RWPE2 (cell line): ENCODE measurements at places on chromosomes 7 and 10.

DNA sequence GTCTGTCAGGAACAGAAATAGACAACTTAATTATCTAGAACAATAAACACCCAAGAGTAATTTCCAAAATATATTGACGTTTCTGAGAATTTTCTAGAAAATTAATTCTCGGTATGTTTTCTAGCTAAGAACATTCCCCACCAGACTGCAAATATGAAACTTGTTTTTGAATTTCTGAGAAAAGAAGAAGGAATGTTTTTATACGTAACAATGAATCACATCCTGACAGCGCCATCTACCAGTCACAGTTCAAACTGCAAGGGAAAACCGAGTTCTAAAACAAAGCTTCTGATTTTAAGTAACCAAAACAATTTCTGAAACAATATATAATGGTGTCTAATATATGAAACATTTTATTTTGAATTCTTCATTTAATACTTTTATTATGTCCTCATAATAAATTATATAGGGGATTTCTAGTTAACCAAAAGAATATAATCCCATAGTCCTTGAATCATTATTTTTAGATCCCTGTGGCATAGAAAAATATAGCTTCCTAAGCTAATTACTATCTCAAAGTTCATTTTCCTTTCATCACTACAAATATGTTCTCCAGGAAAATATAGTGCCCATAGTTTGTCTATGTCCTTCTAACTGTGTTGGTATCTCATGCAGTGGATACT lies 34.5 kb upstream of the MEOX2 start:
- DNase-seq: no peak
- no peaks in the 10 kb centered on the region for H3K36me3 ChIP-seq
- peaks cover 15% of the 10 kb centered on the region for H3K27me3 ChIP-seq

DNA sequence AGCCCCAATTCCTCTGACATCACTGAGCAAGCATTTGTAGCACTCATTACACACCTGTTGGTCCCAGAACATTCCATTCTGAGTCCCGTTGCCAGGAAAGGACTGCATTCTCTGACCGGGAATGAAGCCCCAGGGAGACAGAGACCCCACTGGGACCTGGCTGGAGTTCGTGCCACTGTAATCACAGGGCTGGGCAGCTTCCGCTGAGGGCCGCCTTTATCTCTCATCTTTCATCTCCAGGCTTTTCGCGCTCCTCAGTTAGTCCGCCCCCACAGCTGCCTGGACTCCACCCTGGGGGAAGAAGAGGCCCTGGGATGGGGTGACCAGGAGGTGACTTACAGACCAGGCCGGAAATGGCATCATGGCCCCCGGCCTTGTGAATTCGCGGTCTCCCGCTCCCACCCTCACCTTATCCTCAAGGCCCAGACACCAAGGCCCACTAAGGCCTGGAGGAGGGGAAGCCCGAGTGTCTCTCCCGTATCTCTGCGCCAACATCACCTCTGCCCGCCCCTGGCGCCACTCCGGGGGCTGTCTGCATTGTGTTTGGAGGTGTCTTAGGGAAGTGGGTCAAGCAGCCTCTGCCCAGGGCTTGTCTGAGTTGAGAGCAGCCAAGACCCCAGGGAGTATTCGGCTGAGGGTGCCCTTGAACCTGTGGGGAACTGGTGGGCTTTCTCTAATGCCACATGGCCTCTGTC lies 75.4 kb downstream of the PROSER2 start:
- H3K4me3 ChIP-seq: no peak overlapping the region
- H3K27me3 ChIP-seq: no peaks in the 10 kb centered on the region
- peak; percentile 85 for DNase-seq
- H3K36me3 ChIP-seq: no peaks in the 10 kb centered on the region
- H3K4me1 ChIP-seq: peaks cover 18% of the 10 kb centered on the region

DNA sequence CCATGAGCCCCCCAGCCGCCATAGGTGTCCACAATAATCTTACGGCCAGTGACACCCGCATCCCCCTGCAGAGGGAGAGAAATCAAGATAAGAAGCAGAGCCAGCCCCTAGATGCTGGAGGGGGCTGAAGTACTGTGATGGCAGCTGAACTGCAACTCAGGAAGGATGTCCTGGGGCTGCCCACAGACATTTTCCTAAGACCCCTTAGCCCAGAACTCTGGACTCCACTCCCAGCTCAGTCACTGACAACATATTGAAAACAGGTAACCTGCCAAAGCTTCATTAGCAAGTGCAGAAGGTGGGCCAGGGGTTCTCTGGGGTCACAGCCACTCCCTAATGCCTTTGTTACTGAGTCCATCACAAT lies 14.3 kb downstream of the MAT1A start:
- no peaks in the 10 kb centered on the region for H3K4me1 ChIP-seq
- no peaks in the 10 kb centered on the region for H3K27me3 ChIP-seq
- H3K36me3 ChIP-seq: no peaks in the 10 kb centered on the region

DNA sequence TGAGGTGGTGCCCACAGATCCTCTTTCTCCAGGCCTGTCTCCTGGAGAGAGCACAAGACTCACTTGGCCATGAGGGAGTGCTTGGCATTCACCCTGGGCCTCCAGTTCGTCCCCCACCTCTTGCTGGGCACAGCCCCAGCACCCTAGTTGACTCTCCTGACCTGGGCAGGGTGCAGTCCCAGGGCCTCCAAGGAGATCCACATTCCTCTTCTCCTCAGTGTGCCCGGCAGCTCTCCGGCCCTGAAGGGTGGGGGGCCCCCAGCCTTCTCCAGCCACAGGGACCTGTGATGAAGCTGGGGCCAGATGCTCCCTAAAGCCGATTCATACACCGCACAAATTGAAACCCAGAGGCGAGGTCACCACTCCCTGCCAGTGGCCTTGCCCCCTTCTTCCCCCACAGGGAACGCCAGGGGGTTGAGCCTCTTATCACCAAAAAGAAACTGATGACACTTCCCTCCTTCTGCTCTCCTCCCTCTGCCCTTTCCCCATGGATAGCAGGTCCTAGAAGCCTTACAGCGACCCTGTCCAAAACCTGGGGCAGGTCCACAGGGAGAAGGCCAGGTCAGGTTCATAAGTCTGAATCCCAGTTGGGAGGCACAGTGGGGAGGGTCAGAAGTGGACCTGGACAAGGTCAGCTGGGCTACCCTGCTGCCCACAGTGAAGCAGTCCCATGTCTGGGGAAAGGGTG lies 3.1 kb downstream of the EN2 start:
- no peaks in the 10 kb centered on the region for H3K36me3 ChIP-seq
- DNase-seq: peak; percentile 23
- H3K27ac ChIP-seq: no peak overlapping the region
- no peak overlapping the region for H3K4me3 ChIP-seq
- peaks cover 95% of the 10 kb centered on the region for H3K27me3 ChIP-seq

DNA sequence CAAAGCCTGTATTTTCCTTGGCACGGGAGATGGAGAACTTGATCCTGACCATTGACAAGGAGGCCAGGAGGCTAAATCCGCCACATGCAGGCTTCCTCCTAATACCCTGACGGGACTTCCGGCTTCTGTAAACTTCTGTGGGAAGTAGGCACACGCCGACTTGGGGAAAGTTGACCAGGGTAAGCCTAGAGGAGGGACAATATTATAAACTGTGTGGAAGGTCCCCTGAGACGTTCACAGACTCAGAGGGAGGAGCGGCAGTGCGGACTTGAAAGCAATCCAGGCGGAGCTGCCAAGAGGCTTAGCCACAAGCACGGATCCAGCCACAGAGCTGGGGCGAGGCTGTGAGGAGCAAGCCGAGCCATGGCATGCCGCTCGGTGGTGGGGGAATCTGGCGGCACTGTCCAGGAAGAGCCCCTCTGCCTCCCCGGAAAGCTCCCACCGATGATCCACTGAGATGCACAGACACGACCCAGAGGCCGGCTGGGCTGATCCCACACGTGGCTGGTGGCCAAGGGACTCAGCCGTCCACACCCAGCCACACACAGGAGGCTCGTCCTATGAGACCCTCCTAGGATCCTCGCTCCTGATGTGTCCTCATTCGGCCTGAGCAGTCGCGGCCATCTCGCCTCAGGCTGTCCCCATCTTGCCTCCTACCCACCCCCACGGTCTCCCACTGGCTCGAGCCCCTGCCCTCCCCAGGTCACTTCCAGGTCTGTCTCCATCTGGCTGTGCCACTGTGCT lies 40.0 kb upstream of the INSIG1 start:
- H3K4me1 ChIP-seq: peaks cover 7% of the 10 kb centered on the region
- H3K36me3 ChIP-seq: no peaks in the 10 kb centered on the region
- no peaks in the 10 kb centered on the region for H3K27me3 ChIP-seq

- DNase-seq: no peak
- H3K36me3 ChIP-seq: peaks cover 46% of the 10 kb centered on the region
- H3K27ac ChIP-seq: no peak overlapping the region
Measured at GRCh38 chr10:24494777-24495176, 228.9 kb downstream of the ARHGAP21 start.

DNA sequence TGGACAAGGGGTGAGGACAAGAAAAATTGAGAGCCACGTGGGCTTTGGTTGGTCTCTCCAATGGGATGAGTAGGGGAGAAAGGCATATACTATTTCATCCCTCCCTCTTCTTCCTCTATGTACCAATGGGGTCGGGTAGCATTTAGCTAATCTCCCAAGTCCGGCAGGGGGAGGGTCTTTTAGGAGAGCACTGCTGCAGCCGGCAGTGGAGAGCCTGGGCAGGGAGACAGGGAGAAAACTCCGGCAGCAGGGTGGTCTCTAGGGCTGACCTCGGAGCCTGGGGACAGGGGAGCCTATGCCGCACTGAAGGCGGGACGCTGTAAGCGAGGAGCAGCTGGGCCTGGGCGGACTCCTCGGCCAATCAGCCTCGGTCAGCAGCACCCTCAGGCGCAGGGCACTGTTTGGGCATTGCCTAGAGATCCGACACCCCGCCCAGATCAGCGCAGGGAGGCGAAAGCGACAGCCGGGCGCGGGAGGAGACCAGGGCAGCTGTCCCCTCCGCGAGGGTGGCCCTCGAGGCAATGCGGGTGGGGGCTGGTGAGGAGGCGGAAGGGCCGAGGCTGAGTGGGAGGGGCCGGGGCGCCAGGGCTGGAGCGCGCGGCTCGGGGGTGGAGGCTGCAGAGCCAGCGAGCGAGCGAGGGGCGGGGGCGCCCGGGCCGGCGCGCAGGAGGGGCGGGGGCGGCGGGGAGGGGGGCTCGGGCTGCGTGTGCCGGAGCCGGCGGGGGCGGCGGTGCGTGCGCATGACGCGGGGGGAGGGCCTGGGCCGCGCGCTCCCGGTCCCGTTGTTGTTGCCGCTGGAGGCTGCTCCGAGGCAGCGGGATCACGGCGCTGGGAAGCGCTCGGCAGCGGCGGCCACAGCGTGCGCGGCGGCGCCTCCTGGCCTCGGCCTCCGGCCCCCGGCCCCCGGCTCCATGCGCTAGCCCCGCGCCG lies at the start of gene AGAP3:
AGAP3 (plus strand) TSS at position 785 of the 930 bp plus-strand sequence. CDS start 267 bp downstream, outside the sequence.
- H3K4me3 ChIP-seq: peak within 1 kb of the TSS; percentile 82
- no peaks in the 10 kb centered on the region for H3K27me3 ChIP-seq
- peak; percentile 78 for DNase-seq
- H3K36me3 ChIP-seq: peaks cover 7% of the 10 kb centered on the region
- H3K4me1 ChIP-seq: peaks cover 8% of the 10 kb centered on the region

GRCh38 chr10:5782174-5782573 lies 31.1 kb downstream of the GDI2 start:
- no peak overlapping the region for H3K27ac ChIP-seq
- no peaks in the 10 kb centered on the region for H3K4me1 ChIP-seq
- no peaks in the 10 kb centered on the region for H3K27me3 ChIP-seq
- H3K4me3 ChIP-seq: no peak overlapping the region

DNA sequence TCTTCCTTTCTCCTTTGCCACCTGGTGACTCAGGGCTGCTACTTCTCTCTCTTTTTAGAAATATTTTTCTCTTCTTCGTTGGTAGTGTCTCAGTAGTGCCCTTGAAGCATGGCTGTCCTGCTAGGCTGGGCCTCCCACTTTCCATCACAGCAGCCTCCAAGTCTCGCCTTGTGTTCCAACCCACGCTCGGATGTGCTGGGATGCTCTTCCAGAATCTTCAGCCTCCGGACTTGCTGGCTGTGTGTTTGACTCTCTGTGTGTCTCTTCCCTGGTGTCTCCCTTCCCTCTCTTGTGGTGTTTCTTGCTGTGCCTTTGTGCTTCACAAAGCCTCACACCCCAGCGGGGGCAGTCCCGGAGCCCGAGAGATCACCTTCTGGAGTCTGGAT lies 100.5 kb downstream of the INPP5A start:
- H3K36me3 ChIP-seq: no peaks in the 10 kb centered on the region
- DNase-seq: peak; percentile 11
- no peaks in the 10 kb centered on the region for H3K4me1 ChIP-seq
- no peak overlapping the region for H3K27ac ChIP-seq

GRCh38 chr10:130254243-130254642 lies 118.1 kb downstream of the GLRX3 start:
- no peak overlapping the region for H3K4me3 ChIP-seq
- no peak overlapping the region for H3K27ac ChIP-seq
- no peaks in the 10 kb centered on the region for H3K4me1 ChIP-seq

DNA sequence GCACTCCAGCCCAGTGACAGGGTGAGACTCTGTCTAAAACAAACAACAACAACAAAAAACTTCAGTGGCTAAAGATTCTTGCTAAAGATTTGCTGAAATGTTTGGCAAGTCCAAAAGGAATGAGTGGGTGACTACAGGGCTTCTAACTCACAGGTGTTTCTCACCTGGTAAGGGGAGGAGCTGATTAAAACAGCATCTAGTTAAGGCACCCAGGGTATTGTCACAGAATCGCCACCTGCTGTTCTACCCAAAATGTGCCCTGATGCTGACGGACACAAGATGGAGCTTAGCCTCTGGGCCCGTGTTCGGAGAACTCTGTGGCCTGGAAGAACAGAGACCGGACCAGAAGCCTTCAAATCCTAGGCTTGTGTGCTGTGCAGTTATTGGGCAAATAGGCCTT lies 336.0 kb upstream of the GALNT17 start:
- H3K4me1 ChIP-seq: no peaks in the 10 kb centered on the region
- no peak overlapping the region for H3K27ac ChIP-seq
- no peak for DNase-seq
- H3K36me3 ChIP-seq: no peaks in the 10 kb centered on the region
- H3K4me3 ChIP-seq: no peak overlapping the region

GRCh38 chr10:122164023-122164601 lies 107.0 kb upstream of the BTBD16 start:
- peaks cover 11% of the 10 kb centered on the region for H3K36me3 ChIP-seq
- H3K27me3 ChIP-seq: no peaks in the 10 kb centered on the region
- no peak overlapping the region for H3K4me3 ChIP-seq

DNA sequence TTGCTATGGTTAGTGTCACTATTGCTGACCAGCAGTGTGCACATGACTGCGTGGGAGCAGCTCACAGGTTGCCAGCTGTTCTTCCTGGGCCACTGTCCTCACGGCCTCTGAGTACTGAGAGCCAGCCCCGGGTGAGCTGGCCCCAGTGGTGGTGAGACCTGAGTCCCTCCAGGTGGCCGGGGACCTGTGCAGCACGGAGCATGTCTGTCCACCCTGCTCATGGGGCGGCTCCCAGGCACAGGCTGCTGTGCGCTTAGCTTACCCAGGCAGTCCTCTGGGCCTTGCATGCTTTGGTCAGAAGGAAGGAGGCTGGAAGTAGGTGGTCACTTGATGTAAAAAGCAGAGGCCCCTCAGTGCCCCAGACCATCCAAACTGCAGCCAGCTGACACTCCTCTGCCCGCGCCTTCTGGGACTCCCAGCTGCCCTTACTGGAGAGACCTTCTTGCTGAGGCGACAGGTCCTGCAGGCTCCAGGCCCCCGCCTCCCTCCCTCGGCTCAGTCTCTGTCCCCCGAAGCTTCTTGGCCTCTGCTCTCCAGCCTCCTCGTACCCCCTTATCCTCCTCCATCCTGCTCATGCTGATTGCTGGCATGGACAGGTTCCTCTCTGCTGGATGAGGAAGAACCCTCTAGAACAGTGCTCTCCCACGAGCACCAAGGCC lies 30.9 kb upstream of the DPYSL4 start:
- H3K27ac ChIP-seq: no peak overlapping the region
- DNase-seq: no peak
- H3K27me3 ChIP-seq: no peaks in the 10 kb centered on the region
- no peak overlapping the region for H3K4me3 ChIP-seq

- no peak overlapping the region for H3K27ac ChIP-seq
- DNase-seq: no peak
- H3K4me1 ChIP-seq: peaks cover 12% of the 10 kb centered on the region
Measured at GRCh38 chr10:52598936-52599335, 173.6 kb downstream of the MBL2 start.
